Hematopoietic multipotent progenitor cell treated with erythropoietin and hydrocortisone succinate and interleukin-3 and kit ligand, for 6 days (in vitro differentiated cells): ENCODE measurements at places on chromosomes 6 and 20.

- no peak for DNase-seq
These were observed 580.0 kb upstream of the ZNF337 start for GRCh38 chr20:26276554-26277210.

GRCh38 chr6:168371618-168371980, 52.0 kb upstream of the DACT2 start:
- DNase-seq, result no peak

GRCh38 chr6:120869397-120869796, 464.9 kb downstream of the TBC1D32 start:
- DNase-seq, result no peak

DNA sequence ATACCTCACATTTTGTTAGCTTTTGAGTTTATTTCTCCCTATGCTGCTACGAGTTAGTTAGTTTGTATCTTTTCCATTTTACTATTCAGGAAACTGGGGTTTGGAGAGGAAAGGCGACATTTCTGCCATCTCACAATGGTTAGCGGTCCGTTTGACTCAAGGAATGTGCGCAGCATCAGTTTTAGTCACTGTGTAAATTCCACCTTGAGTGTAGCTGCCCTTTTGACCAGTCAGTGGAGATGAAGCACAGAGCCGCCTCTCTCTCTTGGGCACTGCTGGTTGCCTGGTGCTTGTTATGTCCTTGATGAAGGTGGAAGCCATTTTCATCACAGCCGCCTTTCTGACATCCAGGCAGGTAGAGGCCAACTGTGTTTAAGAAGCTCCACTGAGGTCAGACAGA, 185.5 kb downstream of the SCP2D1 start:
- no peak for DNase-seq

DNA sequence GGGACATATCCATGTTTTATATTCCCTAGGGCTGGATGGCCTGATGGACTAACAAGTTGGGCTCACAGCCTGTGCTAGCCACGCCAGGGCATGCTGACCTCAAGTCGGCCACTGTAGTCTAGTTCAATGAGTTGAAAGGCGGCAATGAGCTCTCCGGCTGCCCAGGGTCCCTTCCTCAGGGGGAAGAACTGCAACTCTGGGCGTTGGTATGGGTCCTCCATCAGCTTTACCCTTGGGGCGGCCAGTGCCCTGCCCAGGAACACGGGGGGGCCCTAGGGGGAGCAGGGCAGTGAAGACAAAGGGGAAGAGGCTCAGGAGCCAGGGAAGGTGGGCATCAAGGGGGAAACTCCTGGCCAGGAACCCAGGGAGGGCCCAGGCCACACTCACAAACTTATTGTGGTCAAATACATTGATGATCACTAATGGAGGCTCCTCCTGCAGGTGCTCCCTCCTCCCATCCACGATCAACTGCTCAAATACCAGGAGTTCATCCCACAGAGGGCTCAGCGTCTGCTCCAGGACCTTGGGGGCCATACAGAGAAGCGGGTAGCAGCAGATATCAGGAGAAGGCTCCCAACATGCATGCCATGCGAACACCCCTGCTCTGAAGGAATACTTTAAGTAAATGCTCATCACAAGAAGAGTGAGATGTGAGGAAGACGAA, 32.8 kb upstream of the SPAG4 start:
- no peak for DNase-seq

- no peak for DNase-seq
These were observed 51.4 kb downstream of the IBTK start for GRCh38 chr6:82196161-82196560.

- no peak for DNase-seq
These were observed 47.0 kb downstream of the ENPP1 start for GRCh38 chr6:131854803-131855202.

DNA sequence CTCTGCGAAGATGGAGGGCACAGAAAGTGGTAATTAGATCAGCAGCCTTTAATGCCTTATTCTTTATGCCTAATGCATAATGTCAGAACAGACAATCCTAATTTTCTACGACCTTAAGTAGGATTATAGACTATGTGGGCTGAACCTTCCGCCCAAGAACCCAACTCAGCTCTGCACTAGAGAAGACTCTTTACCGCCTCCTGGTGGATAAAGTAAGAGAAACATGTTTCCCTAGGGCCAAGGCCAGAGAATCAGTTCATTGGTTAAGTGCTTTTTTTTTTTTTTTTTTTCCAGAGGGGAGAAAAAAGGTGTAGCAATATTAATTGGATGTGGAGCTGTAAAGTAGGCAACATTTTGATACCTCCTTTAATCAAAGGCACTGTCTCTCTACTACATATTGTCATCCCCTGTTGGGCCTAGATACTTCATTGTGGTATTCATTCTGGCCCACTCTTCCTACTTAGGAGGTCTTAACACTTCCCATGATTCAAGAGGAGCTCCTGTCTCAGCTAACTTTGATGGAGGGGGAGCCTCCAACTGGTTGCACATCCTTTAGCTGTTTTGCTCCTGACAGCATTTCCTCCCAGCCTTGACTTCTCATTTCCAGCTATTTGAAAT, 124.9 kb upstream of the NRN1 start:
- DNase-seq, result peak; percentile 65

DNA sequence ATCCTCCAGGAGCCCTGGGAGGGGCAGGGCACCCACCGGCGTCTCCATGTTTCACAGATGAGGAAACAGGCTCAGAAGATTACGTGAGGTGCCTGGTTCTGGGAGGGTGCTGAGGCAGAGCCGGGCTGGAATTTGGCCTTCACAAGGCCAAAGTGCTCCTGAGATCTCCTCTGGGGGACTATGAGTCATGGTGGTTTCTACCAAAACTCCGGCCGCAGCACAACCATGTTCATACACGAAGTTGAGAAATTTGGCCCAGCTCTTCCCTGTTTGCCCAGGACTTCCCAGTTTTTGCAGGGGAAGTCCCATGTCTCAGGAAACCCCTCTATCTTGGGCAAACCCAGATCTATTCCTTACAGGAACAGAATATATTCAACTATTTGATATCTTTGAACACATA, 172.9 kb upstream of the CDYL start:
- DNase-seq, result no peak
